ENCODE measurements at places on chromosomes 11 and 22.

- no peak for DNase-seq
Observed at GRCh38 chr22:18130018-18130417, 19.4 kb downstream of the TUBA8 start.

- no peak for DNase-seq
Observed at GRCh38 chr11:19315511-19315910, 74.8 kb upstream of the E2F8 start.

GRCh38 chr11:58186938-58187337 is 1.9 kb upstream of the OR9Q2 start:
- no peak for DNase-seq

- no peak for DNase-seq
Observed at GRCh38 chr11:64786308-64786707, 8.0 kb upstream of the SF1 start.

DNA sequence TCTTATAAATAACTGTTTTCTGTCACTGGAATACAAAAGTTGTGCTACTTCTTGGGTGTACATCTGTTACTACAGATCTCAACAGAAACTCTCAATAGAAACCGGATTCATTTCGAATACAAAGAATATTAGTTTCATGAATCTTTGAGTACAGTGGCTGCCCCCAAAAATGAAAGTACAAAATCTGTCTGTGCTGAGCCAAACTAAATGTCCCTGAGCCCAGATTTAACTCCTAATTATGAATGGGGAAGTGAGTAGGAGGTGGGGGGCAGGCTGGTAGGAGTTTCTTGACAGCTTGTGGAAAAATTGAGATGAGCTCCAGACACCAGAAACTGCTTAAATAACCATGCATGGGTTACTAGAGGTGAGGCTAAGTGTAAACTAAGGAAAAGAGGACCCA is 41.6 kb downstream of the PITPNB start:
- DNase-seq = no peak

GRCh38 chr22:27185760-27186302 is 528.4 kb downstream of the MIAT start:
- DNase-seq = no peak
